ENCODE measurements at places on chromosomes 7 and 10.
A peak's percentile ranks its signal among the peaks of the same experiment; 100 is the strongest.

DNA sequence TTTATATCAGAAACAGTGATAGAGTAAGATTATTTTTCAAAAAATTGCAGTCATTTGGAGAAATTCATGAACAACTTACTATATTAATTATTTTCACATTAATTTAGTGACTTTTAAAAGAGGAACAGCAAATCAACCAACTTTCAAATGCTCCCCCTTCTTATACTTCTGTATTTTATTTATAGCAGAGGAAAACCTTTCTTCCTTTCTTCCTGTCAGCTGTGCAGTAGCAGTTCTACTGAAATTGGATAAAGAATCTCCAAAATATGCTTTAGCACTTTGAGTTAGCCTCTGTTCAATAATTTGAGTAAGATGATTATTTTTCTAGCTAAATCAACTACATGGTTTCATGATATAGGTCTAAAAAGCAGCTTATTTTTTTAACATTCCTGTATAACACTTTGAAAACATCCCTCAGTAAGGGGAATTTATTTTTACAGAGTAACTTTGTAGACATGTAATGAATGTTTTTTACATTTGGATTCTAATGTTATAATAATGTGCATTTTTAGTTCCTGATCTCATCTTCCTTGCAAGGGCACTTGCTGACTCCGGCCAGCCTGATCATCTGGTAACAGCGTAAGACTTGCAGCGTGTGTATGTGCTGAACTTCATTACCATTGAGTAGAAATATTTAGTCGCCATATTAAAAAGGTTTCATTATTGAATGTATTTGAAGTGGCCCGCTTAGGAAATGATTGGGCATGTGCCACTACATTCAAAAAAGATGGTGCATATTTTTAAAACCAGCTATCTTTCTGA is 158.3 kb upstream of the HDAC9 start:
- DNase-seq = no peak

DNA sequence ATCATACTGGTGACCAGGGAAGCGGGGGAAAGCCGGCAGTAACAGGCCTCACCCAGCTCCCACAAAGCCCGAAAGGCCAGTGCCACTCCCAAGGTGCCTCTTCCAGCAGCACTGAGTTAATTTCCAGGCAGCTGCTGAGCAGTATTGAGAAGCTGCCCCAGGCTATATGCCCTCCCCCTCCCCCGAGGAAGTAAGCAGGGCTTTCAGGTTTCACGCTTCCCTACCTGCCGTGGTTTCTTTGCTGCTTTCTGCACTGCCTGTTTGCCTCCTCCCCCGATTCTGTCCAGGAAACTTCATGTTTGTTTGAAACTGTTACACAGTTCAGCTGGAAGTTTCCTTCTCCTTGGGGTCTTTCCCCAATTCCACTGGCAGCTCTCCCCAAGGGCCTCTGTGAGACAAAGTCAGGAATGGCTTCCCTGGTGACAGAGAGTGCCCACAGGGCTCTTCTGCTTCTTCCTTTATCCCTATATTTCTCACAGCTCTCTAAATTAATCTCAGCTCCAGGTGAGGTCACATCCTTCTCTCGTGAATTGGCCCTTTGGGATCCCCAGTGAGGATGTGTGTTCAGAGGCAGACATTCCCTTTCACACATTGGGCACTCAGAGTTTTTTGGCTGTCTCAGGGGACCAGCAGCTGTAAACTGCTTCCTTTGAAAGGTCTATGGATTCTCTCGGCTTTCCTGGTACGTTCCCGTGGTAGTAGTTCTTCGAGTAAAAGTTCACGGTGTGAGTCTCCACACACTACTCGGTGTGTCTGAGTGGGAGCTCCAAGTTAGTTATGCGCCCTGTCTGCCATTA is 19.4 kb downstream of the C1GALT1 start:
- DNase-seq = peak; percentile 4

GRCh38 chr10:78513986-78514385 is 480.3 kb downstream of the RPS24 start:
- DNase-seq = no peak

GRCh38 chr10:133187091-133187905 is 27.3 kb downstream of the KNDC1 start:
- no peak for DNase-seq

GRCh38 chr10:99329554-99330346 is 594 bp downstream of the CNNM1 start:
- no peak for DNase-seq

DNA sequence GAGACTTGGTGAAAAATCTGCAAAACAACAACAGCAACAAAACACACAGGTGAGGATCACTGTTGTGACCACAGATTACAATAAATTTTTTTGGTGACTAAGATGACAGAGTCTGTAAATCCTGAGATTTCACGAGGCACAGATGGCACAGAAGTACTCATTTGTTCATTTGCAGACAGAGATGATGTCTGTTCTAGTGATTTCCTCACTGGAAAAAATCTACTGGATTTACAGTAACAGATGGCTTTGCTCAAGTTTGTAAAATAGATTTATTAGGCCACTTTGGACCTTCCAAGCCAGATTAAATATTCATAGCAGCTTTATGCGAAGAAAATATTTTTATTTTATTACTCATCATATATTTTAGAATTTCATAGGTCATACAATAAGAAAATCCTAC is 113.5 kb upstream of the IL6 start:
- DNase-seq = no peak

DNA sequence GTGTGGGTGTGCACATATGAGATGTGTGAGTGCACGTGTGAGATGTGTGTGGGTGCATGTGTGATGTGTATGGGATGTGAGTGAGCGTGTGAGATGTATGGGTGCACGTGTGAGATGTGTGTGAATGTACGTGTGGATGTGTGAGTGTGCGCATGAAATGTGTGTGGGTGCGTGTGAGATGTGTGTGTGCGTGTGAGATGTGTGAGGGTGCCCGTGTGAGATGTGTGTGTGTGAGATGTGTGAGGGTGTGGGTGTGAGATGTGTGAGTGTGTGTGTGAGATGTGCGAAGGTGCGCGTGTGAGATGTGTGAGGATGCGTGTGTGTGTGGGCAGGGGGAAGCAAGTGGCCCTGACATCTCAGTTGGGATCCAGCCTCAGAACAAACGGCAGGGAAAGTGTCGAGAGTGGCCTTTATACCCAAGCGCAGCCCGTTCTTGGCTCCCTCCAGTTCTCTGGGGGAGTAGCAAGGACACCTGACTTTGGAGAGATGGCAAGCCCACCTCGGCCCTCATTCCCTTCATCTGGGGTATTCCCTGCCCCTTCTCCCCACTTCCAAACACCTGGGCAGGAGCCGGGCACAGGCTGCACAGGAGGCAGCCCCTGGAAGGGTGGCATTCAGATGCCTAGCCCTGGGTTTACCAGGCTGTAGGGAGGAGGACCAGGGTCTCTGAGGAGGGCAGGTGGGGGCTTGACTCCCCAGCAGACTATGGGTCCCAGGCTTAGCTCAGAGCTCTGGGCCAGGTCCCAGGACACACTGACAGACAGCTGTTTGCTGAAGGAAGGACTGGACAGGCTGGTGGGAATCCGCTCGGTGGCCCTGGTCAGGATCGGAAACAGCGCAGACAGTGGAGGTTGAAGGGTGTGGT is 31.6 kb downstream of the PPIF start:
- DNase-seq = no peak

GRCh38 chr10:92544296-92544695 is 29.6 kb downstream of the IDE start:
- no peak for DNase-seq
